Glutamatergic neuron (in vitro differentiated cells): ENCODE measurements at places on chromosomes 1 and 21. TPM values are rescaled to one million over a fixed set of nuclear protein-coding genes. Genes with fewer than 3 reads are reported as not detected.

- DNase-seq, result no peak
These were observed 1.5 kb downstream of the RGS2 start for GRCh38 chr1:192810253-192810880.

GRCh38 chr1:173137107-173137706, 69.9 kb downstream of the TNFSF4 start:
- no peak for DNase-seq

DNA sequence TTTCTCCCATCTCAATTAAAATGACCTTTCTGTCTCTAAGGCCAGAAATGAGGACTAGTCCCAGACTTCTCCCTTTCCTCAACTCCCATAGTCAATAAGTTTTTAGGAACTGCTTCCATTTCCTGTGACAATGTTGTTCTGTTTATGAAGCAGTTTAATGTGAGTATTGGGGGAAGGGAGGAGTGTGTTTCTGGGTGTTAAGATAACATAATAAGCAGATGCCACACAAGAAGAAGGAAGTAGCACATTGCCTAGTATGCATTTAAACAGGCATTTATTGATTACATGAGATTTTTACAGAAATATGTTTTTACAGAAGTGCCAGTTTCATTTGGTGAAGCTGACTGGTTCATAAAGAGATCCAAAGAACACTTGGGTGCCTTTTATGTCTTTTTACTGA, 65.6 kb upstream of the TNR start:
- DNase-seq, result no peak

DNA sequence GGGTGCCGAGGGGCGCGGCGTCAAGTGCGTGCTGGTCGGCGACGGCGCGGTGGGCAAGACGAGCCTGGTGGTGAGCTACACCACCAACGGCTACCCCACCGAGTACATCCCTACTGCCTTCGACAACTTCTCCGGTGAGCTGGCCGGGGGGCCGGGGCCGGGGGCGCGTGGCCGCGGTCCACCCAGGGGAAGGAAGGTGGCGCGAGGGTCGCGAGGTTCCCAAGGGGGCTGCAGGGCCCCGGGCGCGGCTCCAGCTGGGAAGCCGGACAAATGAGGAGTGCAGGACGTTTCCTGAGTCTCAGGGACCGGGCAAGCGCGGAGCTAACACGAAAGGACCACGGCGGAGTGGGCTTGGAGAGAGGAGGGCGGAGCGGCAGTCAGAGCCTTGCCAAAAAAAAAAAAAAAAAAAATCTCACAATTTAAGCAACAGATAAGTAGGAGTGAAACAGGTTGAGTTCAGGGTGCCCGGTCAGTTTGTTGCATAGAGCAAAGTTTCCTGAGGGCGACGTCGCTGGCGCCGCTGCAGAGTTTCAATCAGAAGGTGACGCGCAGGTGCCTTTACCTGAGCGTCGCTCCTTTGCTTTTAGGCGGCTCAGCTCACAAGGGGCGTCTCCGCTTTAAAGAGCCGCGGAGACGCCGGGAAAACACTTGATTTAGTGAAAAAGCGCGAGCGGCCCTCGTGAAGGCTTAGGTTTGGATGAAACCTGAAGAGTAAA, 750 bp downstream of the RHOU start:
- DNase-seq, result peak; percentile 49

DNA sequence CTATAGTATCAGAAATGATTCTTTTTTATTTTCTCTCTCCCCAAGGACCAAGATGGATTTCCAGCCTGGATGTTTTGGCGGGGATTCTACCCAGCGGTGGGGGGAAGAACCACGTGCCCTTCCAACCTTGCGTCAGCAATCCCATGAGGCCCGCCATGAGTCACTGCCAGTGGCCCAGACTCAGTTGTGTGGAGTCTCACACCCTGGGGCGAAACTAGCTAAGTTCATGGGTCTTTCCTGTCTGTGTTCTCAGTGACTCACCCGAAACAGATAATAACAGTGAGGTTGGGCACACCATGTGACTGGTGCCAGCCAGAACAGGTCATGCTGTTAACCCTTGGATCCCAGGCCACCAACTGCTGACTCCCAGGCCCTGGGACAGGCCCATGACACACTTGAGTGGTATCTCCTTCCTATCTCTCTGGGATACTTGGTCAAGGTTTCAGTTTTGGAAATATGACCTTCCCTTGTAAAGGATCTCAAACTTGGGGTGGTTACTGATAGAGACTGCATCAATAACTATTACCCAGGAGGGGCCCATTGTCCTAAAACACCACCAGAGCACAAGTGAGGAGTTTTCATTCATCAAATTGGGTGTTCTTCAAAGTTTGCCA, 98.0 kb upstream of the DUSP10 start:
- DNase-seq, result no peak

GRCh38 chr1:186806477-186806876, 22.3 kb upstream of the PLA2G4A start:
- DNase-seq, result peak; percentile 25

GRCh38 chr1:162299018-162299417, 77.6 kb downstream of the SPATA46 start:
- no peak for DNase-seq

DNA sequence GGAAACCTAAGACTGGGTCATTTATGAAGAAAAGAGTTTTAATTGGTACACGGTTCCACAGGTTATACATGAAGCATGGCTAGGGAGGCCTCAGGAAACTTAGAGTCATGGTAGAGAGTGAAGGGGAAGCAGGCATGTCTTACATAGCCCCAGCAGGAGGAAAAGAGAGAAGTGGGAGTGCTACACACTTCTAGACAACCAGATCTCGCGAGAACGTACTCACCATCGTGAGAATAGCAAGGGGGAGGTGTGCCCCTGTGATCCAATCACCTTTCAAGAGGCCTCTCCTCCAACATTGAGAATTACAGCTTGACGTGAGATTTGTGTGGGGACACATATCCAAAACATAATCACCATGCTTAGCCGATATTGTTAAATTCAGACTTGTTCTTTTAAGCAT, 62.8 kb downstream of the DYRK1A start:
- no peak for DNase-seq

- DNase-seq, result peak; percentile 76
These were observed 20.1 kb downstream of the FAAP20 start for GRCh38 chr1:2174348-2175054.

GRCh38 chr1:31792116-31792515, 23.7 kb downstream of the SPOCD1 start:
- DNase-seq, result peak; percentile 5

- DNase-seq, result no peak
These were observed 1.7 kb upstream of the GLIS1 start for GRCh38 chr1:53740621-53741105.

- DNase-seq, result peak; percentile 19
These were observed 16.3 kb downstream of the COL18A1 start for GRCh38 chr21:45421071-45421845.

DNA sequence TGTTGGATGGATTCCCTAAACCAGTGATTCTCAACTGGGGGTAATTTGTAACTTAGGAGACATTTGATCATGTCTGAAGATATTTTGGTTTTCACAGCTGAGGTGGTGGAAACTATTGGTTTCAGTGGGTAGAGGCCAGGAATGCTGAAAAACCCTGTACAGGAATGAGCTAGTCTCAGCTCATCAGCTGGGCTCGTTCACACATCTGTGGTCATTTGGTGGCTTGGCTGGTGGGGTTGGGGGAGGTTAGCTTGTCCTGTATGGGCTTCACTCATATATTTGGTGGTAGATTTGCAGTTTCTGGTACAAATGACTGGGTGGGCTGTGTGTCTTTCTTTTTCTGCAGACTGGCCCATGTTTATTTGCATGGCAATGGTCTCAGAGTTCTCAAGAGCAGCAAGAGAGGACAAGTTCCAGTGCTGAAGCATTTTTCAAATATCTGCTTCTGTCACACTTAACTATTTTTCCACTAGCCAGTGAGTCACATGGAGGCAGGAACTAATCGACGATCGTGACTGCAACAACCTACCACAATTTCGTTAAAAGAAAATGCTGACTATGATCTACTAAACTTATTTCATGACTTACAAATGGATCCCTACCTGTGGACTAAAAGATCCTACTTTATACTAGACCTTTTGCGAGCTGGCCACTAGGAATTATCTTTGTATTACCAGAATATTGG, 321.7 kb upstream of the PLXNA2 start:
- no peak for DNase-seq

DNA sequence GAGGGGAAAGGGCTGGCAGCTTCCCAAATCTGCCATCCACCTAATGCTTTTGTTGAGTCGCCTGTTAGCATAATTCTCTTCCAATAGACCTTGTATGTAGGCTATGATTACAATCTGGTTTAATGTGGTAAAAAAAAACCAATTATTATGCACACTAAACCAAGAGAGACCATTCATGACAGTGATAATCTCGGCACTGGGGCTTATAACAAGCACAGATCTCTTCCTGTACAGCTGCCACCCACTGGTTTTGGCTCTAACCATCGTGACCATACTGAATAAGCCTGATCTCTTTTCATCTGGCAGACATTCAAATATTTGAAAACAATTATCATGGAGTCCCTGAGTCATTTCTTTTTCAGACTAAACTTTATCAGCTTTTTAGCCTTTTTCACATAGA, 12.0 kb upstream of the SYT14 start:
- DNase-seq, result no peak

C1orf87 gene
- total RNA-seq, result not detected

OR10R2 gene
- total RNA-seq, result not detected

ZNF683 gene
- total RNA-seq, result not detected

SPATA1 gene
- 1.3 TPM for total RNA-seq

BRINP2 gene
- total RNA-seq, result 1.7 TPM

KIF17 gene
- total RNA-seq, result 1.6 TPM

EFNA4 gene
- 2.9 TPM for total RNA-seq

GPR137B gene
- total RNA-seq, result 22.5 TPM
